ENCODE measurements at places on chromosomes 5 and 9.

GRCh38 chr5:6484899-6485298 lies 36.2 kb downstream of the UBE2QL1 start:
- no peak for DNase-seq

- no peak for DNase-seq
These were observed 37.9 kb downstream of the ARHGEF28 start for GRCh38 chr5:73663860-73664240.

DNA sequence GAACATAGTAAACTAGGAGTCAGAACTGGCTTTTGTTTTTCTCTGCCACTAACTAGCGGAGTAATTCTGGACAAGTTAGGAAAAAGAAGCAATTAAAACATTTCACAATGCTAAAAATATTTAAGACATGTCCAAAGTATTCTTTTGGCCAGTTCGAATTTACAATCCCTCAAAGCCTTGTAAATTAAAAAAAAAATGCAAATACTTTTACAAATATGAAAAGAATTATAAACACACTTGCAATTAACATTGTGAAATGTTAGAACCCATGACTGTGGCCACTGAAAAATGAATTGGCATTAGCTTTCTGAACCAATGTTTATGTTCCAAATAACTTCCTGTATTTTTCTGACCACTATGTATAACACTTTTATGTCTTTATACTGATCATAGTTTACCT lies 2.2 kb downstream of the RAD1 start:
- no peak for DNase-seq

- no peak for DNase-seq
These were observed 59.4 kb downstream of the ZNF354C start for GRCh38 chr5:179119415-179120170.

- DNase-seq: no peak
These were observed 256.3 kb upstream of the C9orf72 start for GRCh38 chr9:27829621-27830020.

DNA sequence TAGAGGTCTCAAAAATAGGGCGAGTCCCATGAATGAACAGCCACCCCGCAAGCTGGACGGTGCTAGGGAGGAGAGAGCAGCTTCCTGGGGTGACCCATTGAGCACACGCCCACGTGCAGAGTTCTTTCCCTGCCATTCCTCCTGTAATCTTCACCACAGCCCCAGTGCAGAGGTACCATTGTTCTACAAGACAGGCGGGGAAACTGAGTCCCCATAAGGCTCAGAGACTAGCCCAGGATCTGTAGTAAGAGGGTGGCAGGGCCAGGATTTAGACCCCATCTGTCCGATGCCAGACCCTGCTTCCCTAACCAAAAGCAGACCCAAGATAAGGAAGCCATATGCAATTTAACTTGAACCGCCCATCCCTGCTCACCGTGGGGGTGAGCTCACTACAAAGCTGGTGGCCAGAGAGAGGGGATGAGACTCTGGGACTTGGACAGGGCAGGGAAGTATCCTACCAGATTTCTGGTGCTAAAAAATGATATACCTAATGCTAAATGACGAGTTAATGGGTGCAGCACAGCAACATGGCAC lies 36.7 kb upstream of the ORM1 start:
- DNase-seq: no peak

GRCh38 chr5:134965271-134965825 lies 2.4 kb upstream of the CATSPER3 start:
- DNase-seq: no peak

- no peak for DNase-seq
These were observed 89.0 kb downstream of the RFX3 start for GRCh38 chr9:3436629-3437420.

GRCh38 chr5:130502702-130503101 lies 598.4 kb downstream of the CHSY3 start:
- no peak for DNase-seq

GRCh38 chr5:134554319-134555222 lies 29.1 kb downstream of the JADE2 start:
- DNase-seq: no peak

GRCh38 chr5:125775896-125776295 lies 647.3 kb upstream of the GRAMD2B start:
- no peak for DNase-seq

DNA sequence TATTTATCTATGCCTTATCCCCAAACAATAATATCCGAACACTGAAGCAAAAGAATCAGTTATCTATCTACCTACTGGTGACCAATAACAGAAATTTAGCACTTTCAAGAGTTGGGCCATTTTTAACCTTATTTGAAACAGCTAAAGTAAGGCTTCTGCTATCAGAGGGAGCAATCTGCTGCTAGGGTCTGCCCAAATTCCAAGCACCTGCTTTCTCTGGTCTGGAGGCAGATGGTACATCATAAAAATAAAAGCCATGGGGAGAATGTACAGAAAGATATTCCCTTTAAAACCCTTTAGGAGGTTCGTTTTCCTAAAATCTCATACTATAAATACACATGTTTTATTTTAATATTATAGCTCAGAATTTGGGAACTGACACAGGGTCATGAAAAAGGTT lies 37.7 kb upstream of the ARSB start:
- no peak for DNase-seq

- no peak for DNase-seq
These were observed 22.9 kb upstream of the CMYA5 start for GRCh38 chr5:79666758-79667157.

DNA sequence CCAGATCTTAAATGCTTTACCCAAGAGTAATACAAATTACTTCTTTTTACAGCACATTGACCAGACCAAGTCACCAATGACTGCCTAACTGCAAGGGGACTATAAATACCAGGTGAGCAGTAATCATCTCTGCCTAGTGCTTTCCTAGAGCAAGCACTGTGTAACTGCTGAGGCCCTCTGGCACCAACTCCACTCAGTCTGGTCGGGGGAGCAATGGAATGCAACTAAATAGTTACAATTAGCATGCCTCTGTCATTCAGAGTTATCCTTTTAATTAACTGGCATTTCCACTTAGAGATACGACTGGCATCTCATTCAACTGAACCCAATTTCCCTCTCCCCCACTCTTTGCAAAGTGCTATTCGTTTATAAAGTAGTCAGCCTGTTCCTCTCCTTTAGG lies 1309.1 kb upstream of the DMAC1 start:
- DNase-seq: no peak

DNA sequence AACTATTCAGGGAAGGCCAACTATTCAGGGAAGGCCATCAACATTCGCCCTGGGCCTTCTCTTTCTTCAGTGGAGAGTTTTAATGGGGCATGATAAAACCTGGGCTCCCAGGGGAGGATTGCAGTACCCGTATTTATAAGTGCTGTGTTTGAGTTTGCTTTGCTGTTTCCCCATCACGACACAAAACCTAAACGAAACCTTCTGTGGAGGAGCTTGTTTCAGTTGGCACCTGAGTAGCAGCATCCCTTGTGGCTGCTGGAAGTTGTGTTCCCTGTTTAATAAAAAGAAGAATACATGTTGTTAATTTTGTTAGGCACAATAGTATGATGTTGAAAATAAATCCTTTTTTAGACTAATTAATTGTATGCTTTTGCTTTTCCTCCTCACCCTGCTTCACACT lies 8.3 kb downstream of the WDR31 start:
- no peak for DNase-seq

DNA sequence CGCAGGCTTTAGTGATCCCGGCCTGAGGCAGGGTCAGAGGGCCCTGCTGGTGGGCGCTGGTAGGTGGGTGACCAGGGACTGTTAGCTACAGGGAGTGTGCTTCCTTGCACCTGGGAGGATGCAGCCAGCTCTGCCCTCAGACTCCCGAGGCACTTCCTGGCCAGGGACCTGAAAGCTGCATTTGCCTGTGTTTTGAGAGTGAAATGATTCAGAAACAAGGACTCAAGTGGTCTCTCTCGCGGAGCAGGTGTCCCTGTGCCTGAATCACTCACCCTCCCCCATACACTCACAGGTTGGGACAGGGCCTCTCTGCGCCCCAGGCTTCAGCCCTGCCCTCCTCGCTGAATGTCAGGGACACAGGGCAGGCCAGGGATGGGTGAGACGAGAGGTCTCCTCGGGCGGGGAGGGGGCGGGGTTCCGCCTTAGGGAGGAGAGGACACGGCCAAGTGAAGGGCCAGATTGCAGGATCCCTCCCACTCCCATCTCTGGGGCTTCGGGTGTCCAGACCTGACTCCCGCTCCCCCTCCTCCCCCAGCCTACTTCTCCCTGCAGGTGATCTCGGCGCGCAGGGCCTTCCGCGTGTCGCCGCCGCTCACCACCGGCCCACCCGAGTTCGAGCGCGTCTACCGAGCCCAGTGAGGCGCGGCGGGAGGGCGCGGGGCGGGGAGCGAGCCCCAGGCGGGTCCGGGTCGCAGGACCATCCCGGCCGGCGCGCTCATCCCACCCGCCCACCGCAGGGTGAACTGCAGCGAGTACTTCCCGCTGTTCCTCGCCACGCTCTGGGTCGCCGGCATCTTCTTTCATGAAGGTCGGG lies 1.5 kb downstream of the LTC4S start:
- DNase-seq: no peak

DNA sequence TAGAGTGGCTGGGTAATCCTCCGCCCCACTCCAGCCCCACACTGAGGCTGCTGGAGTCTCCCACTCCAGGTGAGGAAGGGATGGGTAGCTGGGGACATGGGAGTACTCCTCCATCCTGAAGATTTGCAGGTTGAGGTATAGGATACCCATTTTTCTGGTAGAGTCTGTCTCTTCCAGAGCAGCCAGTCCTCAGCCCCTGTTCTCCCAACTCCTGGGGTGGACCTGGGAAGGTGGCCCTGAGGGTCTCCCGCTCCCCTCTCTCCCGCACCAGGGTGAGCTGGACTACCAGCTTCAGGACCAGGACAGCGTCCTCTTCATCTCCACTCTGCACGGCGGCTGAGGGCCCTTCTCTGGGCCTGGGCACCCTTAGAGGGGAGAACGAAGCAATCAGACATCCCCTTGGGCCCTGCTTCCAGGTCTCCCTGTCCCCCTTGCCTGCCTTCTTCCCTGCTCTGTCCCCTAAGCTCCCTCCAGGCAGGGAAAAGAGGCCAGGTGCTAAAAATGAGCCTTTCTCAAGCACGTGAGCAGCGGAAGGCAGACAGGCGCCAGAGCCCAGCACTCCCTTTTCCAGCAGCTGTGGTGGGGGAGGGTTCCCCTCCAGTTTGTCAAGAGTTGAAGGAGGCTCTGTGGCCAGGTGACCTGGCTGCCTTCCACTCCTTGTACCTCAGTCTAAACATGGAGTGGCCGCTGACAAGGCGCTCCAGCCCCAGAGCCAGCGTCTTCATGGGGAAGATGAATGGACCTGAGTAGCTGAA lies 18.4 kb downstream of the URM1 start:
- DNase-seq: no peak

DNA sequence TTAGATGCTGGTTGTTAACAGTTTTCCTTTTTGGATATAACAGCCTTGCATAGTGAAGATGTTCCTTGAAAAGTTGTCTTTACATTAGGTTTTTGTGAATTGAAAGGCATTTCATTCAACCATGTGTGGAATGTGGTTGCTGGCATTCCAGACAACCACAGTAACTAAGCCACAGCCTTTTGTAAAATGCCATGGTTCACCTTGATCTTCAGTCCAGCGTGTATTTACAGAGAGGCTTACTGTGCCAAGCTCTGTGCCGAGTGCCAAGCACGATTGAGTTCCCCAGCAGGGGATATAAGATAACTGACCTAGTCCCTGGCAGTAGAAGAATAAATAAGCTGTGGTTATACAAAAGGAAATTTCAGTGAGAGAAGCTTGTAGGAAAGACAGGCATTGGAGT lies 4.9 kb downstream of the EXOSC2 start:
- no peak for DNase-seq

DNA sequence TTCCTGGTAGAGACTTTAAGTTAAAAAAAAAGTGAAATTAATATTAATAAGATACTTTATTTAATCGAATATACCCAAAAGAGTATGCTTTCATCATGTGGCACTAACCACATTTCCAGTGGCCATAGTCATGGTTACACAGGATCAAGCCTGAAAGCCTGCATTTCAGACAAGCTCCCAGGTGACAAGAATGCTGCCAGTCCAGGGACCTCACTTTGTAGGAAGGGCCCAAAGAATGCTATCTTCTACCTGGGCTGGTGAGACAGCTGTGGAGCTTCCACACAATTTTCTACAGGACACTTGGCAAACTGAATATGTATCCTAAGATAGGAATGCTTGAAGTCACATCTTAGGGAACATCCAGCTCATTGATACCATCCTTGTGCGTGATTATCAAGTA lies 203.8 kb downstream of the AUH start:
- DNase-seq: no peak

GRCh38 chr5:67066815-67067214 lies 129.8 kb downstream of the CD180 start:
- DNase-seq: no peak

- no peak for DNase-seq
These were observed 155.2 kb downstream of the ARHGEF28 start for GRCh38 chr5:73781107-73781768.

GRCh38 chr9:883011-883410 lies 41.5 kb downstream of the DMRT1 start:
- no peak for DNase-seq

- DNase-seq: peak; percentile 51
These were observed 2.1 kb downstream of the UAP1L1 start for GRCh38 chr9:137079401-137079787.

DNA sequence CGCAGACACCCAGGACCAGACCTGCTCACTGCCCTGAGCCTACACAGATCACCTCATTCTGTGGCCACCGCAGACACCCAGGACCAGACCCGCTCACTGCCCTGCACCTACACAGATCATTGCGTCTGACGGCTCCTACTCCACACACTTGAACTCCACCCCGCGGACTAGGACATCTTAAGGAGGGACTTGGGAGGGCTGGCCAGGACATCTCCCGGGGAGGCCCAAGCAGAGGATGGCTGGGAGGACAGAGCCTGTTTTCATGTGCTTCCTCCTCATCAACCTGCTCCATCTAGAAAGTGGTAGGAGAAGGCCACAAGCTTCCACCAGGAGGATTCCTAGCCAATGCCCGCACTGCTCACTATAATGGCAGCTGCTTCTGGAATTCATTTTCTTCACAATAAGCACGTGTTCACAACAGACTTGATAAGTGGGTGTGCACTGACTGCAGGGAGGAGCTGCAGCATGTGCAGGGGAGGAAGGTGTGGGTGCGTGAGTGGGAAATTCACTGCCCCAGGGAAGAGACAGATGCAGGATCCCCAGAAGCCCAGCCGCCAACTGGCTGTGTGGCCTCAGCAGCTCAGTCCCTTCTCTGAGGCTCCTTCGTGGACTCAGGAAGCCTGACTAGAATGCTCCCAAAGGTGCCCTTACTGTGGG lies 64.8 kb downstream of the AK8 start:
- DNase-seq: no peak

- DNase-seq: no peak
These were observed 29.9 kb downstream of the DPYSL3 start for GRCh38 chr5:147479949-147480348.

GRCh38 chr5:172274951-172275753 lies 8.4 kb downstream of the UBTD2 start:
- no peak for DNase-seq

GRCh38 chr5:95826949-95827891 lies 4.7 kb upstream of the GLRX start:
- no peak for DNase-seq

GRCh38 chr5:2908086-2908485 lies 156.6 kb upstream of the IRX2 start:
- DNase-seq: no peak

- DNase-seq: no peak
These were observed 509.8 kb downstream of the EBF1 start for GRCh38 chr5:158589939-158590338.

GRCh38 chr5:55708732-55709131 lies 3.4 kb downstream of the SLC38A9 start:
- DNase-seq: no peak

GRCh38 chr5:133232911-133233310 lies 181.1 kb downstream of the HSPA4 start:
- no peak for DNase-seq
